ENCODE measurements at places on chromosomes 11 and 22. TPM values are rescaled to one million over a fixed set of nuclear protein-coding genes. Genes with fewer than 3 reads are reported as not detected.

Gene RAPSN
- 0.53 TPM for polyA plus RNA-seq

Gene KIAA1671
- not detected for polyA plus RNA-seq

Gene SOX6
- polyA plus RNA-seq = not detected

Gene THY1
- polyA plus RNA-seq = not detected

Gene MYO7A
- 7.7 TPM for polyA plus RNA-seq

Gene NUDT8
- polyA plus RNA-seq = 1.4 TPM

Gene PVALB
- not detected for polyA plus RNA-seq
